ENCODE measurements at places on chromosomes 5 and 9. TPM values are rescaled to one million over a fixed set of nuclear protein-coding genes. Genes with fewer than 3 reads are reported as not detected.
A peak's percentile ranks its signal among the peaks of the same experiment; 100 is the strongest.

- no peak for DNase-seq
Measured at GRCh38 chr9:1096155-1096964, 46.2 kb downstream of the DMRT2 start.

- DNase-seq, result no peak
Measured at GRCh38 chr5:153525536-153525935, 35.1 kb downstream of the GRIA1 start.

- DNase-seq, result peak; percentile 39
Measured at GRCh38 chr5:109907731-109908130, 218.0 kb downstream of the MAN2A1 start.

GRCh38 chr5:13913962-13914361 is 30.5 kb downstream of the DNAH5 start:
- peak; percentile 13 for DNase-seq

DNA sequence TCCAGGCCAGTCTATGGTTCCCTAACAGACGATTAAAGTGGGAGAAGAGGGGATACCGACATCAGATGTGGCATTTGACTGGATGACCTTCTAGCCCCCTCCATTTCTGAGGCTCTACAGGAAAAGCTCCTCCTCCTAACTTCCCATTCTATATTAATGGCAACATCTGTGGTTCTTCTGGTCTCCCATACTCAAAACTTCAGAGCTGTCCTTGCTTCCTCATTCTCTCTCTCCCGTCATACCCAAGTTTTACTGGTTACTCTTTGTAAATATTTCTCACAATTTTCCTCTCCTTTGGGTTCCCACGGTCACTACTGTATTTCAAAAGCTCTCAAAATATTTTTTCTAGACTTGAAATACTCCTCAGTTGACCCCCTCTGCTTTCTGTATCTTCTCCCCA is 36.0 kb upstream of the IL7R start:
- no peak for DNase-seq

- DNase-seq, result no peak
Measured at GRCh38 chr5:160357861-160358411, 12.5 kb downstream of the C1QTNF2 start.

GRCh38 chr5:154302161-154302560 is 111.6 kb downstream of the GALNT10 start:
- no peak for DNase-seq

DNA sequence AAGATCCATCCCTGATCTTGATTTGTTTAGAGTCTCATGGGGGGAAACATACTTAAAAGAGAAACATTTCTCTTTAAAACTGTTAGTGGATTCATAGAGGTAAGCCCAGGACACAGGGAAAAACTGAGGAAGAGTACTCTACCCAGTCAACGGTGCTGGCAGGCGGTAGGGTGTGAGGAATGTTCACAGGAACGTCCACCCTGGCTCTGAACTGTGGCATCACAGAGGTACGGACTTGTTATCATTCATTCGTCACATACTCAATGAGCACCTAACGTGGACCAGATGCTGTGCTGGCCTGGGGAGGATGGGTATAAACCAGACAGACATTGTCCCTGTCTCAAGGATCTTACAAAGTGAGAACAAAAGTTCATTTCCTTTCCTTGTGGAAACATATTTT is 18.8 kb upstream of the PPARGC1B start:
- no peak for DNase-seq

Gene MRPS30
- total RNA-seq, result 139 TPM

Gene SLC4A9
- total RNA-seq, result 0.29 TPM

Gene RASEF
- total RNA-seq, result 14.7 TPM

Data from PC-3 (cell line).